ENCODE measurements at places on chromosomes 6 and 20.

DNA sequence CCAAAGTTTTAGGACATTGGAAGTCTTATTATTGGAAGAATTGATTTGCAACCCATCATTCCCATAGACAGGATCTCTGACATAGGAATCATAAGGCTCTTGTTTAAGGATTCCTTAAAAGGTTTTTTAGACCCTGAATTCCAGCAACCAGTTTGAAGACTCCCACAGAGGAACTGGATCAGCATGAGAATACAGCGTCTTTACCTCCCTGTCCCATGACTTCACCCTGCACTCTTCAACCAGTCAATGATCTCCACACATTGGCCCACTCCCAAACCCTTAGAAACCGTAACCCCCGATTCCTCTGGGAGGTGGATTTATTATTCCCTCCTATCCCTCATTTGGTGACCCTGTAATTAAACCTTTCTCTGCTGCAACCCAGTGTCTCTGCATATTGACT is 150.7 kb upstream of the PLCB4 start:
- DNase-seq = no peak

DNA sequence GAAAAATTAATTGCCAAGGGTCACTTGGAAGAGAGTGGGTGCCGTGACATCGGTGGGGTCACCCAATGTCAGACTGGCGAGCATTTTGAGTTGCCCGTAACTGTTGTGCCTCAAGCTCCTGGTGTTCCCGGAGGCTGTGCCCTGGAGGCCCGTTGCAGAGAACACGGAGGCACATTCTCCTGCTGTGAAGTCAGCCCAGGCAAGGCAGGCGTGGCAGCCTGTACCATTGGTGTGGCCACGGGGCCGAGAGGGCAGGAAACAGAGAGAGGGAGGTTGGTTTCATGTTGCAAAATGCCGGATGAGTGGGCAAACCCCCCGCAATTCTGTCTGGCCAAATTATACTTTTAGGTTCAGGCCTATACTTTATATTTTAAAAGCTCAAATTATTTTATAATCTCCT is 81.2 kb downstream of the THBS2 start:
- no peak for DNase-seq

DNA sequence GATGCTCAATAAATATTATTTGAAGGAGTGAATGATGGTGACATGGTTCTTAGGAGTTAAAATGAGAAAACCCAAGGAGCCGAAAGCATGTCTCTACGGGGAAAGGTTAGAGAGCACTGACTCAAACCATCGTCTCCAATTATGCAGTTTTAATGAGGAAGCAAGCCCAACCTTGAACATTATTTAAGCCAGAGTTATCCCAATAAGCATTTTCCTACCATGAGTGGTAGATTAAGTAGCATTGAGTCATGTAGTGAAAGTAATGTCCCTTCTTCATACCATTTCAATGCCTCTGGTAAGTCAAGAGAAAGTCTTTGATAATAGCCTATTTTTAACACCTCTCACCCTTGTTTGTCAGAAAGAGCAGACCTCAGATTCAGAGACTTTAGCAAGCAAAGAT is 13.5 kb downstream of the TSHZ2 start:
- DNase-seq = no peak

DNA sequence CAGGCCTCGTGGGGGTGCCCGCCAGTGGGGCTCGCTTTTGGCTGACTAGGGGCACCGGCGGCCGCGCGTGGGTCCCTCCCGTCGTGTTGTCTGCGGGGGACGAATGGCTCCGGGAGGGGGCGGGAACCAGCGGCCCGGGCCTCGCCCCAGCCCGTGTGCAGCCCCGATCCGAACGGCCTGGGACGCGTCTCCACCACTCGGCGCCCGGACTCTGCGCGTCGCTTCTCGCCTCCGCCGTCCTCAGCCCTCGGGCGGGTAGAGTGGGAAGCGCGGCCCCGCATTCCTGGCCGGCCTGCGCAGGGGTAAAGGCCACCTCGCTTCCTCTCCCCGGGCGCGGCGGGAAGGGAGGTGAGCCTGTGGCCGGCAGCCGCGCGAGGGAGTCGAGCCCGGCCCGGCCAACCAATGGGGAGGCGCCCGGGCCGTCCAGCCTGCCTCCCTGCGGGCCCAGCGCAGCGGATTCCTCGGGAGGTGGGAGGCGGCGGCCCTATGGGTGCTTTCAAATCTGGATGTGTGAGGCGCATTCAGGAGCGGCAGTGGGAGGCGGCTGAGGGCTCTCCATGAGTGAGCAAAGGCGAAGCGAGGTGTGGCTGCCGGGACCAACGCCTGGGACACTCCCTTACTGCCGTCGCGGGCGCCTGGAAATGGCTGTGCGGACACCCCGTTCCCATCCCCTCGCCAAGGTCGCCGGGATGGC is 1.1 kb upstream of the ZBTB46 start:
- no peak for DNase-seq

DNA sequence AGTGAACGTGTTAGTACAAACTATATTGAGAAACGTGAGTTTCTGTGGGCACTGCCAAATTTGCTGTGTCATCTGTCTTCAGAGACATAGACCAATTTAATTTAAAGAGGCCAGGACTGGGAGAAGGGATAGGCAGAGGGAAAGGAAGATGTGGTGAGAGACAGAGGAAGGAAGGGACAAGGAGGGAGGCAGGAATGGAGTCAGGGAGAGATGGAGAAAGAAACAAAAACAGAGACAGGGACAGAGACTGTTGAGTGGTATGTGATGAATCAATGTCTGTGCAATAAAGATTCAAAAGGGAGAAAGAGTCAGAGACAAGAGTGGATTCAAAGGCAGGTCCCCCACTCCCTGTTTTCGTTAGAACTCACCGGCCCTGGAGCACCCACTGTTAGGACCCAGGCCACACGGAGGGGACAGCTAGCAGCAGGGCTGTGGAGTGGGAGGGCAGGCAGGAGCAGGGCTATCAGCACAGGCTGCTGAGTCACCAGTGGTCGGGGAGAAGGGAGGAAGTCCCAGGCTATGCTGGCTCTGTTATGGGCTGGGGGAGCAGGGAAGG is 51.6 kb upstream of the CHD6 start:
- no peak for DNase-seq

DNA sequence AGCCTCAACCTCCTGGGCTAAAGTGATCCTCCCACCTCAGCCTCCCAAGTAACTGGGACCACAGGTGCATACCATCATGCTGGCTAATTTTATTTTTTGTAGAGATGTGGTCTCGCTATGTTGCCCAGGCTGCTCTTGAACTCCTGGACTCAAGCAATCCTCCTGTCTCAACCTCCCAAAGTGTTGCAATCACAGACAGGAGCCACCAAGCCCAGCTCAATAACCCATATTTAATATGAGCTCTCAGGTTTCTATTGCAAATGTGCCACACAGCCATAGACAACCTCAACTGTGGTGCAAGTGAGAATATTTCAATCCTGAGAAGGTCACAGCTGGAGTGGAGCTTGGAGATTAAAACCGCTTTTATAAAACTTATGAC is 14.4 kb downstream of the JPH2 start:
- no peak for DNase-seq

- DNase-seq = no peak
These were observed 67.3 kb downstream of the MDGA1 start for GRCh38 chr6:37630281-37630799.

- no peak for DNase-seq
These were observed 58.4 kb downstream of the TRAM2 start for GRCh38 chr6:52518279-52518945.

- no peak for DNase-seq
These were observed 19.2 kb upstream of the LMBRD1 start for GRCh38 chr6:69816026-69816425.

DNA sequence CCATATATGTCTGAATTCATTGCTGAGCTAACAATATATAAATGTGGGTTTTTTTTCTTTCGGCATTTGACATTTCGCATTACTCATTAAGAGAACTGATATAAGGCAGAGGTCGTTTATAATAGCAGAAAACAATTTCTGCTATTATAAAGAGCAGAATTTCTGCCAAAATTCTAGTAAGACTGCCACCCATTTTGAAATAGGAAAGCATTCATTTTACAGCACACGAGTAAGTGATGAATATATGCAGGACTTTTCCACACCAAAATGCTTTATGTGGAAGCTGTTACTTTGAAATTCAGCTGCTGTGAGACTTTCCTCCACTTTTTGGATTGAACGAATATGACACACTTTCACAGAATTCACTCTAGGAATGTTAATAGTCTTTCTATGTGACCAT is 610.9 kb upstream of the MAN1A1 start:
- DNase-seq = no peak

- no peak for DNase-seq
These were observed 15.6 kb downstream of the RIPOR2 start for GRCh38 chr6:24920136-24920535.

DNA sequence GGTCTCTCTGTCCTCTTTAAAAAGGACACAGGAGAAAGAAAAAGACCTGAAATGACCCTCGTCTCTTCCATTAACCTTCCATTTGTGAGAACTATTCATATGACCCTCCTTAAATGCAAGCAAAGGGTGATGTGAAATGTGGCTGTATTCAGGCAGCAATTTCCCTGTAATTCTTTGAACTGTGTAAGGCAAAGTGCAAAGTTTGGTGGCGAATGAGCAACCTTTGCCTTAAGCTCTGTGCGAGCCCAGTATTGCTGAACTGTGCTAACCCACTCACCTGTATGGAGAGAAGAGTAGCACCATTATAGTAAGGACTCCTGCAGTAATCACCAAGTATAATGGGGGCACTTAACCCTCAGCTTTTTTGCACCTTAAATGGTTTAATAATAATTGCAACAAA is 223.4 kb downstream of the PLCB1 start:
- no peak for DNase-seq

GRCh38 chr6:29925321-29925720 is 17.0 kb upstream of the HLA-A start:
- DNase-seq = no peak

GRCh38 chr20:35276408-35276807 is 1.5 kb downstream of the MMP24OS start:
- DNase-seq = no peak

DNA sequence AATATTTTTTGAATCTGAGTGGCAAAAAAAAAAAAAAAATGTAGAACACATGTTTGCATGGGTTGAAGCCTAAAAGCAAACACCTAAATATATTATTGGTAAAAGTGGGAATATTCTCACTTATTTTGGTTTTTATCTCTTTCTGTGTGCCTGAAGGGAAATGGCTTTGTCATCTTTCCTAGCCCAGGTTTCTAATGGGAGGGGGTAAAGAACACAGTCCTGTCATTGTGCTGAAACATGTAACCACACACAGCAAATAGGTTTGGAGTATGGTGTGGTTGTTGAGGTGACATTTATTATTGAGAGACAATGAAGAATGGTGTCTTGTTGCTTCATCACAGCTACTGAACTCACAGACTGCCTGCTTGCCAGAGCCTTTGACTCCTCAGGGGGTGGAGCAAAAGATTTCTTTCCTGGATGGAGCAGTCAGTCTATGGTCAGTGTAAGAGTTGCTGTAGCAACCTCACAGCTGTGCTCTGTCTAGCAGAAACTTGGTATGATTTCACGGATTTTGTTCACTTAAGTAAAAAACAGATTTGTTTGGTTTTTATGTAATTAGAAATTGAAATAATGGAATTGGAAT is 70.2 kb downstream of the CEP57L1 start:
- DNase-seq = no peak

DNA sequence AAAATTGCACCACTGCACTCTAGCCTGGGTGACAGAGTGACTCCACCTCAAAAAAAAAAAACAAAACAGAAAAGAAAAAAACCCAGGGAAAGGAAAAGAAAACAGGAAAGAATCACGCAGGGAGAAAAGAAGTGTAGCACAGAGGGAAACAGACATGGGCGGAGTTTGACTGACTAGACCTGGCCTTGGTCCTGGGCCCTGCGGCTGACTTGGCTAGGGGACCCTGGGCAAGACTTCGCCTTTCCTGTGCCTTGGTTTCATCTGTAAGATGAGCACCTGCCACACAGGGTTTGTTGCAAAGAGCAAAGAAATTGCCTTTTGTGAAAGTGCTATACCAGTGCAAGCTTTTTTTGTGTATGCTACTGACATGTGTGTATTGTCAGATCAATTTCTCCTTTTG is 71.3 kb upstream of the KCNG1 start:
- no peak for DNase-seq

GRCh38 chr6:36590237-36590636 is 3.9 kb upstream of the SRSF3 start:
- DNase-seq = no peak

DNA sequence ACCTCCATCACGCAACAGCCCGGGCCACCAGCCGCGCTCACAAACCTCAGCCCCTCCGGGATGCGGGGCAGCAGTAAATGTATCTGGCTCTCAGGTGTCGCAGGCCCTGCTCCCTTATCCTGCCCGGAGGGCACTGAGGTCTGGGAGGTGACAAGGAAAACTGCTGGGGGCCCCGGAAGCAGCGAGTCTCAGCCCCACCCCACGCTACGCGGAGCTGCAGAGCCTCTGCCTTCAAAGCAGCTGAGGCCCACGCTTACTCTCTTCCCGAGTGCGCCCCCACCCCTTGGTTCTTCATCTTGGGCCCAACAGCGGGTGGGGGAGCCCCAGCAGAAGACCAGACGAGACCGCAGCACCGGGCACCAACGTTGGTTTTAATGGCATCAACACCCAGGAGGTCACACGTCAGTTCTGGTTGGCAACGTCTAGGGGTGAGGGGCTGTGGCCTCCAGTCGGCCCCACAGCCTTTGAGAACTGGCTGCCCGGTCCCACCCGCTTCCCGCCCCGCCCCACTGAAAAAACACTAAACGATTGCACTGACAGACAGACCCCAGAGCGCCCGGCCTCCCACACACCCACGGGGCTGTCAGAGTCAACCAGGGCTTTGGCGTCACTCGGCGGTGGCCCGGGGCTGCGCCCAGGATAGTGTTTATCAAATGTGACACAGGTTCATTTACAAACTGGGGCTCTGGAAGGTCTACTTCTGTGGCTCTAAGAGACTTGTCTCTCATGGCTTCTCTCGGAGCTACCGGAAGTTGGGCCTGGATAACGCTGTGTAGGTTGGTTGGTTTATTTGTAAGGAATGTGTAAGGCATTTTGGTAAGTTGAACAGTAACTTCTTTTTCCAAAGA is 43.7 kb downstream of the DSTN start:
- no peak for DNase-seq

GRCh38 chr20:9677100-9677623 is 161.7 kb downstream of the PAK5 start:
- no peak for DNase-seq

DNA sequence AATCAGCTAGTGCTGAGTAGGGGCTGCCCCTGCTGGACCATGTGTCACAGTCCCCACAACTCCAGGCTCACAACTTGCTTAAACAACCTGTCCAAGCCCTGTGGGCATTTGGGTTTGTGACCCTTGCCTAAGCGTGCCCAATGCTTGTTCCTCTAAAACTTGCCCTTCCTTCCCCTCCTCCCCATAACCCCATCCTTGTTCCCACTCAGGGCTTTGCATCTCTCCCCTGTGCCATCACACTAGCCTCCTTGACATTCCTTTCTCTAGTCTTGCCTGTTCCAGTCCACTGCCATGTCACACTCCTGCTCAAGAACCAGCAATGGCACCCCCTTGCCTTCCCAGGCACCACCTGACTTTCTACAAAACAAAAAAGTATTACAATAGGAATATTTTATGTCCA is 2.3 kb upstream of the DLGAP4 start:
- DNase-seq = no peak
